ENCODE measurements at places on chromosomes 1 and 21.

GRCh38 chr1:92877792-92878191 lies 46.0 kb downstream of the RPL5 start:
- no peak for DNase-seq

DNA sequence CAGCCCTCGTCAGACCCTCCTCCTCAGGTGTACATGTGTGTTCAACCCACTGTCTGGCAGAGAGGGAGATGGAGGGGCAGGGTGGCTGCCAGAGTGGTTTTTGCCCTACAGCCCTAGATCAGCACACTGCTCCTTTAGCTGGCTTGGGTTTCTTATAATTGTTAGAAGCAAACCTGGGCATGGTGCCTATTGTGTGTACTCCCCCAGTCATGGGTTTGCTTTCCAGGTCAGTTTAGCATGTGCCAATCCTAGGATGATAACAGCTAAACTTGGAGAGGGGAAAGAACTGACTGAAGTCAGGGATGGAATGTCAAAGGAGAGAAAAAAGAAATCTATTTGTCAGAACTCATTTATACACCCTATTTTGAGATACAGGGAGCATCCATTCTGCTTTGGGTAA lies 63.3 kb downstream of the UCK2 start:
- DNase-seq: no peak

DNA sequence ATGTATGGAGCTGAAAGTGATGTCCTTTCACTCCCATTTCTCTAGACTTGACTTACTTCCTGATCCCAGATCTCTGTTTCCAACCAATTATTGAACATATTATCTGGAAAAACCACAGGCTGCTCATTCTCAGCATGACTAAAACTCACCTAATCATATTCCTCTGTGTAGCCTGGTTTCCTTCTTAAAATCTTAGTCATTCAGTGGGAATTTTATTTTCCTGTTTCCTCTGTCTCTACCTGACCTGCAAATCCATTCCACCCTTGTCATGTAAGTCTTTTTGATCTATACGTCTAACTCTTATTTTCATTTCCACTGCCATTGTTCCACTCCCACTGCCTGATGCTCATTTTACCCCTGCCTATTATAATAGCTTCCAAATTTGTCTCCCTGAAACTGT lies 67.9 kb upstream of the APOBEC4 start:
- DNase-seq: no peak

DNA sequence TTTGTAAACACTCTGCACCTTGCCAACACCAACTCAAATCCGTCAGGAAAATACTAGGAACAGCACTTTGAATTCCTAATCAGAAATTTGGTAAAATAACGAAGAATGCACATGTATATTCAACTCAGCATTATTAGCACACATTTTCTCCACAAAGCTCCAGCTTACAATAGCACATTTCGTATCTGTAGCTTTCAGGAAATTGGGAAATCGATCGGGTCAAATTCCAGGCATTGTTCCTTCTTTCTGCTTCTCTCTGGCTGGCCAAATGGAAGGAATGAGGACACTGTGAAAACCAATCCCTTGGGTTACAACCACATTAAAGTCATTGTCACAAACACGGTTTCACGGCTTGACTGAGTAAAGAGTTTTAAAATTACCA lies 58.6 kb downstream of the NPHP4 start:
- no peak for DNase-seq

DNA sequence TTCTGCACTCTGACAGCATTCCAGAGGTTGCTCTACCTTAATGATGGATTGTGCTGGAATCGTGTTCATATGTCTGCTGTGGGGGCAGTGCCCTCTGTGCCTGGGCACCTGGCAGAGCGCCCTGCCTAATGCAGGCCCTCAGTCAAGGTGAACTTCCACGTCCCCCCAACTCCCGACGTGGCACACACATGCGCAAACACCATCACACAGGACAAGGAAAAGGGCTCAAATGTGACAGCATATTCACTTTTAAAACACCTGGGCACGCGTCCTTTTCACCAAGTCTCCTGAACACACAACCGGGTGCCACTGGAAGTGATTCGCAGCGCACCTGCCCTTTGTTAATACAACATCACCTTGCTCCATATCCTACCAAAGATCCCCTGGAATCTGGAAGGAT lies 11.7 kb downstream of the TPRG1L start:
- DNase-seq: no peak

DNA sequence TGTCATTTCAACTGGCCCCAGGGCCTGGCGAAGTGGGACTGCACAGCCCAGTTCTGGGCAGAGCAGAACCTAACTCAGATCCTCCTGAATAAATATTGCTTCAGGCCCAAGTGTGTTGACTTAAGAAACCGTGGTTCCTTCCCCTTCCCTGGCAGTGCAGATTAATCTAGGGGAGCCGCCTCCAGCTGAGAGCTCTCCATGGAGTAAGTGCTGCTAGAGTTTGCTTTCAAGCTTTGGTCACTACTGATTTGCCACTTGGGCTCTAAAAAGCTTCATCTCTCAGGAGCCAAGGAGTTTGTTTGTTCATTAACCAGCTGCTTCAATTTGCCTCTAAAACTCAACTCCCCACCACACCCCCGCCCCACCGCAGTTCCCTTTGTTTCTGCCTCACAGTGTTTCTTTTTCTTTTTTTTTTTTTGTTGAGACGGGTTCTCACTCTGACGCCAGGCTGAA lies 112.1 kb downstream of the DTL start:
- DNase-seq: no peak

- no peak for DNase-seq
Observed at GRCh38 chr1:229710746-229711145, 84.7 kb downstream of the URB2 start.

DNA sequence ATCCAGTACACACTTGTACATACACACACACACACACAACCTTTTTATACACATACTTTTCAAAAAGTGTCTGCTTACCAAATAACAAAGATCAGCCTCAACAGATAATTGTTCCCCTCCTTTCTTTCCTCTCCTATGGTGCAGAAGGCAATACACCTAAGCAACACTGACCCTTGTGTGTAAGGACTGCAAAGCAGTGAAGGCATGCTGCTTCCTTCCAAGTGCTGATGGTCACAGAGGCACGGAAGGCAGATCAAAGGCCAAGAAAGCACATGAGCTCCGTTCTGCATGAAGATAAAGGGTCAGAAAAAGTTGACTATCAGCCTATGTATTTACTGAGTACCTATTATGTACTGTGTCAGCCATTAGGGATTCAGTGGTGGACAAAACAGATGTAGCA lies 168.8 kb downstream of the TNR start:
- DNase-seq: no peak

DNA sequence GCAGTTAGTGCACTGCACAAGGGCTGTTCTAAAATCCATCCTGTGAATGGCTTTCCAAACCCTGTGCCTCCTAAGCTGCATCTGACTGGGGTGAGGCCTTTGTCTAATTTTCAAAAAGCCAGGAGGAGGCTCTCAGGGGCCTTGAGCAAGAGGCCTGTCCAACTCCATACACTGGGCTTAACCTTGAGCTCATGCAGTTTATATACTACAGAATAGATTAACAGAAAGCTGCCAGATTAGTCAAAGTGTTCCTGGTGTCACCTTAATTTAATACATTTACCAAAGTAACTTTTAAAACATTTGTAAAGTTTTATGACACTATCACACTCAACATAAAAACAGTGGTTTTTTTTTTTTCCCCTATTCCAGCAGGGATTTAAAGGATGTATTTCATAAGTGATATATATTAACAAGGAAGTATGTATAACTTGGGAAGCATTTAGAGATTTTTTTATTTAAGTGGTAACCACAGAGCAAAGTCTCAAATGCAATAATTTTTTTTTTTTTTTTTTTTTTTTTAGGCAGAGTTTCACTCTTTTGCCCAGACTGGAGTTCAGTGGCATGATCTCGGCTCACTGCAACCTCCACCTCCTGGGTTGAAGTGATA lies 23.3 kb downstream of the CTH start:
- DNase-seq: no peak

GRCh38 chr21:23837564-23837963 lies 1769.7 kb downstream of the MRPL39 start:
- DNase-seq: no peak

- no peak for DNase-seq
Observed at GRCh38 chr1:90394247-90394646, 322.9 kb downstream of the BARHL2 start.

DNA sequence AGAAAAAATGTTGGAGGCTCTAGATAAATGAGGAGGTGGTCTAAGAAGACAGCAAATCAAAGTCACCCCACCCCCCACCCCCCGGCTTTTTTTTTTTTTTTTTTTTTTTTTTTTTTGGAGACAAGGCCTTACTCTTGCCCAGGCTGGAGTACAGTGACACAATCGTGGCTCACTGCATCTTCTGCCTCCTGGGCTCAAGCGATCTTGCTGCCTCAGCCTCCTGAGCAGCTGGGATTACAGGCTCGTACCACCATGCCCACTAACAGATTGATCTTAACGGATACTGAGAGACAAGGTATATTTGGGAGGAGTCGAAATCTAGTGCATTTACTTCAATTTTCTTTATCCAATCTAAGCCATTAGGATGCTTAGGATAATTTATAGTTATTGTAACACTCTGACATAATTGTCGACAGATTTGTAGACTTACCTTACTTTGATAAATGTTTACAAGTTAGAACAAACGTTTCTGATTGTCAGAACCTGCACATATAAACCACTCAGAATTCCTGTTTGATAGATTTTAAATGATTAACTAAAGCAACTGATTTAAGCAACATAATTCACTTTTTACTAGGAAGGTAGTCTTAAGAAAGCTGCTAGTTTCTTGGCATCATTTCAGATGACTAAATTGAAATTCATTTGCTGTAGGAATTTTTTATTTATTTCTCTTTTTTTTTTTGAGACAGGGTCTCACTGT lies 33.7 kb upstream of the NBL1 start:
- no peak for DNase-seq

DNA sequence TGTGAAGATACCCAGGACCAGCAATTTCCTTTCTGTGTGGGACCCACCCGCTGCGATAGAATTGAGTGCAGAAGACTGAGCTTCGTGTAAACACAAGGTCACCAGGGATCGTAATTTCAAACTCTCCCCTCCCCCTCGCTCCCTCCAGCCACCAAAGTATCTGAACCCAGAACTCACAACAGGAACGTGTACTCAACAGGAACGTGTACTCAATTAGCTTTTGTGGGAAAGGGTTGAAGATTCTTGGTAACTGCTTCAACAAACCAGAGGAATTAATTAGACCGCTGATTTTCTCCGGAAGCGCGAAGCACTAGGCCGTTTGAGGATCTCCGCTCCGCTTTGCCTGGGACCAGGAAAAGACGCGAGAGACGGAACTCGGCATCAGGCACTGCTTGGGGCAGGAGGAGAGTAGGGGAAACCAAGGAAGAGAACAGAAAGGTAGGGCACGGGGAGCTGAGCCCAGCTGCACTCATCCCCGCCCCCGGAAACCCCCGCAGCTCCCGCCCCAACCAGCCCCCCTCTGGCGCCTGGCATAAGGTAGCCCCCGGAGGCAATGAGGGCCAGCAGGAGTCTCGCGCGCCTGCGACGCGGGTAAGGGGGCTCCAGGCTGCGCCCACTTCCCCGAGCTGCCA lies 453 bp downstream of the DRAM2 start:
- no peak for DNase-seq

GRCh38 chr1:8985915-8986813 lies 40.1 kb downstream of the SLC2A7 start:
- peak; percentile 92 for DNase-seq

DNA sequence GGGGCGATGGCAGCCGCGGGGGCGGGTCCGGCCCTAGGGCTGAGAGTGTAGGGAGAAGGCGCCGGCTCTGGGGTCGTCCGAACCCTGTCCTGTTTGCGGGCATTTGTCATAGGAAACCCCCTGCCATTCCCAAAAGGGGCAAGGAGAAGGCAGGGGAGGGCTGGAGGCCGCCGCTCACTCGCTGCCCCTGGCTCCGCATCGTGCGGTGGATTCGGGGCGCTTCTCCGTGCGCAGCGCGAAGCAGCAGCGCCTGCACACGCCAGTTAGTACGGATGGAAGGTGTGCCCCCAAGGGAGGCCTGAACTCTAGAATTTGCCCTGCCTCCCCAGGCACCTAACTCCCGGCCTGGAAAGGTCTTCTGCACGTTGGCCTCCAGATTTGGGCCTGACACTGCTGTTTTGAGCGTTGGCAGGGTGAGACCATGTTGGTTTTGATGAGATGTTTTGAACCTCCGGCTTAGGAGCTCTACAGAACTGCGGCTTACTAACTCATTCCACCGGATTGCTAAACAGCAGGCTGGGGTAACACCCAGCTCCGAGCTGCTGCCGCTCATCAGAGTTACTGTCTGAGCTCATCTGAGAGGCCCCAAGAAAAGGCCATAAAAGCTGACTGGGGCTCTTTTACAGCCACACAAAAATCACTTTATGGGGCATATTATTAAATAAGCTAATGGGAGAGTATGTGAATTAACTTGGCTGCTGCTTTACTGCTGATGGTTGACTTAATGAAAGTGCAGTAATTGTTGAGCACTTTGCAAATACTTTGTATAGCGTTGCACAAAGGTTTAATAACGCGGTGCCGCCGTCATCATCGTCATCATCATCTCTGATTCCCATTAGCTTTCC lies 987 bp downstream of the GPR137B start:
- peak; percentile 39 for DNase-seq

DNA sequence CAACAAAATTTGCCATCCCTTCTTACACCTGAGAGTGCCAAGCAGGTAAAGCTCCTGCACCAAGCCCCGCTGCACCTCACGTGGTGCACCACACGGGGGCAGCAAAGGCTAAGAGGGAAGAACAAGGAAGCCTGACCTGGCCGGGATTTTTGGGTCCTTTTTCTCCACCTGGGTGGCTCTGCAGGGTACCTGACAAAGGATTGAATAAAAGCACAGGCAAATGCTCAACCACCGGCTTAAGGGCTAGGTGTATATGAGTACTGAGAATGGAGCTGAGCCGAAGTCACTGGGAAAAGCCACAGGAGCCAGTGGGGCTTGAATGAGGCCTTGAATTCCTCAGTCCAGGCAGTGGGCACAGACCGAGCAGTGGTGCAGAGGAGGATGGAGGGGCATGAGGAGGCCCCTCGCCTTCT lies 36.4 kb downstream of the ZNF697 start:
- DNase-seq: no peak

DNA sequence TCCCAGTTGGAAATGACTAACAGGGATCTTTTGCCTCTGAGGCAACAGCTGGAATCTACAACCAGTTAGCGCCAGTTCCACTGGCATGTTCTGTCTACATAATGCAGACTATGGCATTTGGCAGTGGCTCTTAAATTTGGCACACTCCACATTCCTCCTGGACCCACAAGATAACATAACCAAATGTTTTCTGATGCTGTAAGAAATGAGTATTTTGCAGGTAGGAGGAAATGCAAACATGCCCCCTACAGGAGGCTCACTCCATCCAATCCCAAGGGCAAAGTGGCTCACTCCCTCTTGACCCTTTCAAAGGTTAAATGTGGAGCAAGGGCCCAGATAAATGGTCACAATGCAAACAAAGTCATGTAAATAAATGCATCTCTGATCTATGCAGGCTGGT lies 129.2 kb upstream of the PROX1 start:
- no peak for DNase-seq

GRCh38 chr21:32411350-32412161 lies 950 bp upstream of the EVA1C start:
- no peak for DNase-seq

GRCh38 chr1:32580348-32581017 lies 41.3 kb downstream of the ZBTB8A start:
- DNase-seq: no peak

- no peak for DNase-seq
Observed at GRCh38 chr1:40659649-40659947, 5.9 kb downstream of the RIMS3 start.

- DNase-seq: no peak
Observed at GRCh38 chr1:152188673-152189591, 29.9 kb upstream of the RPTN start.

- no peak for DNase-seq
Observed at GRCh38 chr1:36766481-36766880, 267.8 kb downstream of the GRIK3 start.

Data from AG09309 (cell line).